Spinal cord (tissue), 10 donors: ENCODE measurements at places on chromosomes 6 and 20. TPM values are rescaled to one million over a fixed set of nuclear protein-coding genes. Genes with fewer than 3 reads are reported as not detected.
A peak's percentile ranks its signal among the peaks of the same experiment; 100 is the strongest.

Gene NRSN1
- 3.2 TPM for total RNA-seq

Gene PDE10A
- total RNA-seq = 28.2 TPM

Gene DNMT3B
- total RNA-seq = 2.6 TPM

Gene WFDC12
- not detected for total RNA-seq

DNA sequence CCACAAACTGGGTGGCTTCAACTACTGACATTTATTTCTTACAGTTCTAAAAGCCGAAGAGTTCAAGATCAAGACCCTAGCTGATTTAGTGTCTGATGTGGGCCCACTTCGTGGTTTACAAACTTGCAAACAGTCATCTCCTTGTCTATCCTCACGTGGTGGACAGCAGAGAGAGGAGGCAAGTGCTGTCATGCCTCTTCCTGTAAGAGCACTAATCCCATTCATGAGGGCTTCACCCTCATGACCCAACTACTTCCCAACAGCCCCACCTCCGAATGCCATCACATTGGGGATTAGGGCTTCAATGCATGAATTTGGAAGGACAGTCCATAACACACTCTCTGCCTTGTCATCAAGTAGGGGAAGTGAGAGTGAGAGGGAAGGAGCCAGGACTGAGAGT, 15.6 kb upstream of the ISM1 start:
- DNase-seq = no peak

DNA sequence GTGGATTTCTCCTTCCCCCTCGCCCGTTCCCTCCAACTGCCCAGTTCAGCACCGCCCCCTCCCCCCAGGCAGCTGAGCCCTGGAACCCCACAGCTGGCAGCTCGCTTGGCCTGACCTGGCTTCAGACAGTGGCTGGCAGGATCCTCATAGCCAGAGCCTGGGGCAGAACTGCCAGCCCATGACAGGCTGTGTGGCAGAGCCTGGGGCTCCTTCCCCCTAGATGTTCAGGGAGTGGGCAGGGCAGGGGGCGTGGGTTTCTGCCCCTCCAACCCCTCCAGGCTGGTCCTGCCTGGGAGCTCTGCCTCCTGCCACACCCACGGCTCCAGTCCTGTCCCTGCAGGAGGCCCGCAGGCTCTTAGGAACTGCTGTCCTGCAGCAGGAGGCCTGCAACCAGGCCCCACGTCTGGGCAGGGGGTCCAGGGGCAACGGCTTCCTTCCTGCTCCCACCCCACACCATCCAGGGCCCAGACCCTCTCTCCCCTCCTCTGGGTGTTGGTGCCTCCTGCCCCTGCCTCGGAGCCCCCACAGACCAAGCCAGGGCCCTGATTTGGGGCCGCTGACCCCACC, 9.6 kb upstream of the KCNQ2 start:
- DNase-seq = no peak

DNA sequence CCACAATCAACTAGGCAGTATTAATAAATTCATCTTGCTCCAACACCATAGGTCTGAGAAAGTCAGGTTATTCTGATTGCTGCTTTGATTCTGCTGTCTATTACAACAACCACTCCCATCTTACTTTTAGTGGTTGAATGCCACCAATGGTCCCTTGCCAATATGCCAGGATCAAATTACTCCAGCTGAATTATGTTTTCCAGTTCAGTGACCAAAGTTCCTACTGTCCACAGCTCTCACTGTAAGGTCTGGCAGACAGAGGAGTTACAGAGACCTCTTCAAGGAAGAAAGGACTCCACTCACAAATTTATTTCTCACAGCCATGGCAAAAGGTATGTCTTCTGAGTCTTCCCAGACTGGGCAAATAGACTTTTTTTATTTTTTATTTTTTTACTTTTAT, 557.0 kb downstream of the HAO1 start:
- no peak for DNase-seq

DNA sequence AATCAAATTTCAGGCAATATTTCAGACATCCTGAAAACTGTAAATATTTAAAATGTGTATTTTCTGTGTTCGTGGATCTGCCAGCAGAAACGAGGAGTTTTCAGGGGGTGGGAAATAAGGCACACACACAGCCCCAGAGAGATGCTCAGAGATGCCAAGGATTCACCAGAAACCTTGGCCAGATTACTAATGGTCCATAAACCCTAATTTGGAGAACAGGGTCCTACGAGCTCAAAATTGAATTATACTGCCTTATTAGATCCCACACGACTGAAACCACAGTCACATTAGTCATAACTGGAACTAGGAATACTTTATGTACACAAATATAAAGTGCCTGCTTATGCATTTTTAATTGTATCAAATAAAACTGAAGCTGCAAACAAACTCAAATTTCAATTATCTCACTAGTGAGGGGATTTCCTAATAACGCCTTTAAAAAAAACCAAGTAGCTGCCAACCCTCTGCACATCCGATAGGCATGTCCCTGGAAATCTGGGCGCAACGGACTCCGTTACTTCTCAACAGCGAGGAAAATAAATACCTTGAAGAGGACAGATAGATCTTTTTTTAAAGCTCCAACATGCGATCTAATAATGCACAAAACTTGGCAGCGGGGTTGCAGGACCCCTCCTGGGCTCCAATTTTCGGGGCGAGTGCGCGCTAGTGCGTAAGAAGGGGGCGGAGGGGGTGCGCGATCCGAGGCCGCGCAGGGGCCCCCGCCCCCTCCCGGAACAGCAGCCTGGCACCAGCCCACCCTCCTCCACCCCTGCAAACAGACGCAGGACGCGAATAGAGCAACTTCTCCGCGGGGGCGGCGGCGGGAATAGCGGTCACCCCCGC, 897 bp downstream of the CHD6 start:
- DNase-seq = peak; percentile 50

DNA sequence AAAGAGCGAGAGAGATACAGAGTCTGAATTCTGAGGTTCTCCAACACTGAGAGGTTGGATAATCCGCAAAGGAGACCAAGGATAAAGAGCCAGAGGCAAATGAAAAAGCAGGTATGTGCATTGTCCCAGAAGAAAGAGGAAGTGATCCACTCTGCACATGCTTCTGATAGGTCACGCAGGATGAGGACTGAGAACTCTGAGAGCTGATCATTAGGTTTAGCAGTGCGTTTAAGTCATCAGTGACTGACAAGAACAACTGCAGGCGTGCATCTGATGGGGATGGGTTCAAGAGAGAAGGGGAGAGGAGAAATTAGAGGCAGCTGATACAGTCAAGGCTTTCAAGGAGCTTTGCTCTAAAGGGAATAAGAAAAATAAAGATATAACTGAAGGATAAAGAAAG, 301.2 kb upstream of the SGK1 start:
- DNase-seq = no peak

DNA sequence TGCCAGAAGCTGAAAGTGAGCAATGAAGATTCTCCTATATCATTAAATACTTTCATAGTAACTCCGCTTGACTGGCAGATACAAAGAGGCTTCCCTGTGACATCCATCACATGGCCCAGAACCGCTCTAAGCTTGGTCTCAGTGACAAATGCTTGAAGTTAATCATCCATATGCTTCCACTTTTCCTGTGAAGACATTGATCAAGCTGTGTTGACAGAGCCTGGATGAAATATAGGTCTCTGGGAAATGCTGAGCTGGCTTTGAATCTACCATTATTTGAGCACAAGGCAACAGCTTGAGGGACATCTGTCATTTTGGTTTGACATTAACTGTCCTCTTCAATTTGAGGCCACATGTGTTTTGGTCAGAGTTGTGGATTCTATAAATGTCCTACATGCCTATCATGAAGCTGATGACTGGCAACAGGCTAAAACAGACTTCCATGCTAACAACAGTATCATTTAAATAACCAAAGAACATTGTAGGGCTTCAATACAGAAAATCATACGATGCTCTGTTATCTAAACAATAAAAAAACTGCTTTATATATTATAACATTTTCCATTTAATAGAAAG, 402.2 kb upstream of the IRAK1BP1 start:
- peak; percentile 78 for DNase-seq
